ENCODE measurements at places on chromosomes 11 and 22.

- no peak for DNase-seq
Observed at GRCh38 chr11:70567680-70568034, 169.3 kb downstream of the CTTN start.

DNA sequence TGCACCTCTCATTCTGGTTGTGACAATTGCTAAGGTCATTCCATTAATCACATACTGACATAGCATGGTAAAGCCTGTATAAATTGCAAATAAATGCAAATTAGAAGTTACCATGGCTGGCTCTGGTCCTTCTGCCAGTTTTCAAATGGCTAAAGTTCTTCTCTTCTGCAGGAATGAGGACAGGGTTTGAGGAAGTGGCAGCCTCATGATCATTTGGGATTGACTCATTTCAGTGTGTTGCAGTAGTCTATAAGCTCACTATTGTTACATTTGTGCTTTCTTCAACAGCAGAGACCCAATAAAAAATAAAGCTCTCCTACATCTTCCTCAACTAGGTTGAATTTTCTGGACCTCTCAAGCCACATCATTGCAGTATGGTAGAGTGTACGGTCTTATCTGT, 60.3 kb downstream of the NECTIN1 start:
- DNase-seq = no peak

DNA sequence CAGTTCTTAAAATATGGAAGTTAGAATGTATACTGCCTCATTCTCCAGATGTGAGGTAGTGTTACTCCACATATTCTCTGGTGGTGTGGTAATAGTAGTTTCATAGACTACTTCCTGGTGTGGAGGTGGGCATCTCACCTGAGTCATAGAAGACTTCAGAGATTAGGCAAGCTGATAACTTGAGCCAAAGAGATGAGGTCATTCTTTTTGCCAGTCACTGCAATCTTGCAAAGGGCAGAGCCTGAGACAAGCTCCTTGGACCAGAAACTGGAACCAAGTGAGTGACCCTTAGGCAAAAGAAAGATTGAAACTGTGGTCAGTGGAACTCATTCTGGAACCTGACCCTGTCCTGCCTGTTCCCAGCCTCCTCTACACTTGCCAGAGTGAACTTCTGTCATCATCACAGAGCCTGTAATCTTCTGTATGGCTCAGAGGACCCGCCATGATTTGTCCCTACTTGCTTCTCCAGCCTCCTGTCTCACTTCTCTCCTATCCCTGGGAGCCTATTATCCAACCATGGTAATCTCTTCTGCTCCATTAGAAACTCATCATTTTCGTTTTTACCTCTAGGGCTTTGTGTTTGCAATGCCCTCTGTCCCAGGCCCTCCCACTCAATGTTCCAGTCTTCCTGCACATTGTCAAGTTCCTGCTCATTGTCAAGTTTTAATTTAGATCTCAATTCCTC, 10.6 kb upstream of the CCDC83 start:
- peak; percentile 66 for DNase-seq

DNA sequence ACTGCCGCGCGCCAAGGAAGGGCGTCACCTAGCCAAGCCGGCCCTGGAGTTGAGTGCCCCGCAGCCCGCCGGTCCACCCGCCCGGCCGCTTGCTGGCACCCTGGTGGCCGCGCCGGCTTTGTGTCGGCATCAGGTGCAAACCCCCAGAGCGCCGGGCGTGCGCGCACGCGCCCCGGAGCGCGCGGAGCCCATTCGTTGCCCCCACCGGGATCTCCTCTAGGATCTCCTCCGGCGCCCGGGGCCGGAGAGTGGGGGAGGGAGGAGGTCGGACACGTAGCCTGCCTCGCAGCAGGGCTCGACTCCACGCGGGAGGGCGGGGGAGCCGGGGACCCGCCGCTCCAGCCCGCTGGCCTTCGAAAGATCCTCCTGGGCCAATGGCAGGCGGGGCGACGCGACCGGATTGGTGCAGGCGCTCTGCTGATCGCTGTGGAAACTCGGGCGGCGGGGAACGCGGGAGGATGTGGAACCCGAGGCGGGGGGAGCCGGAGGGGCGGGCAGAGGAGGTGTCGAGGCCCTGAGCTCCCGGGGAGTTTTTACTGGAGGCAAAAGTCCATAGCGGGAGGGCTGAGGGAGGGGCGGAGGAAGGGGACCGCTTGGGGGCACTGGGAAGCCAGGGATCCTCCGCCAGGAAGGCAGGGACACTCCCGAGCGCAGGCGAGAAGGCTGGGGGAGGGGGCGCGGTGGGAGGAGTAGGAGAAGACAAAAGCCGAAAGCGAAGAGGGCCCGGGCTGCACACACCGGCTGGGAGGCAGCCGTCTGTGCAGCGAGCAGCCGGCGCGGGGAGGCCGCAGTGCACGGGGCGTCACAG, at the start of gene FADS2:
TSS of gene FADS2 (plus strand) at position 730 of the 808 bp plus-strand sequence. CDS start 91 bp downstream, outside the sequence.
- DNase-seq = peak; percentile 94

DNA sequence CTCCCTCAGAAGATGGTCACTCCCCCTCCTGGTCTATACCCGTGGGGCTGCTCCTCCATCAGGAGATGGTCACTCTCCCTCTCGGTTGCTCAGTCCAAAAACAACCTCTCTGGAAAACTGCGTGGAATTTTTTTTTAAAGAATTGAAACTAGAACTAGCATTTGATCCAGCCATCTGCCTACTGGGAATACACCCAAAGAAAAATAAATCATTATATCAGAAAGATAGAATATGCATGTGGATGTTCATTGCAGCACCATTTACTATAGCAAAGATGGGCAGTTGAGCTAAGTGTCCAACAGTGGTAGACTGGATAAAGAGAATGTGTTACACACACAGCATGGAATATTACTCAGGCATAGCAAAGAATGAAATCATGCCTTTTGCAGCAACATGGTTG, 75.7 kb upstream of the B3GAT1 start:
- DNase-seq = no peak

DNA sequence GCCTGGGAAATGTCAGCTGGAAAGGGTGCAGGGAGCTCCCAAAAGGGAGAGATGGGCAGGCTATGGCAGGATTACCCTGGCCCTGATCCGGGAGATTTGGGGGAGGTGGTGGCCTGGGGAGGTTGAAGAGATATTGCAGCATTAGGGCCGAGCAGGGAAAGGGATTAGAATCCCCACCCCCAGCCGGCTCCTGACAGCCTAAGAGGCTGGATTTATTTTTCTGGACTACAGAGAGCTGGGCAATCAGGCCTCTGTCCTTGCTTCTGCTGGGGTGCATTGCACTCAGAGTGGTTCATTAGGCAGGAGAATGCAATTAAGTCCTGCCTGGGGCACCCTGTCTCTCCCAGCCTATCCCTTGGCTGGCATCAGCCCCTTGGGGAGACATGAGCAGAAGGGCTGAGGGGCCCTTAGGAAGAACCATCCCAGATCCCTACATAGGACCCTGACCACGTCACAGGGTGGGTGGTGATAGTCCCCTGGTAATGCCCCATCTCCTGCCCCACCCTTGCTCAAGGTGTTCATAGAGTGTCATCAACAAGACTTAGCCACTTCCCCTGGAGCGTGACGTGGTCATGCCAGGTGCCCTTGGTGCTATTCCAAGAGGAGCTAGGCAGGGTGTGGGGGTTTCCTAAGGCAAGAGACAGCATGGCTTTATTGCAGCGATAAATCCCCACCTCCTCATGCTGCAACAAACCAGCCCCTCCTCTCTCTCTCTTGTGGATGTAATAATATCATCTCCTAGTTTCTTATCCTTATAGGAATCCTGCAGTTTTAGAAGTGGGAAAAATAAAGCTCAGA, 38.4 kb upstream of the KLHL35 start:
- DNase-seq = no peak

GRCh38 chr11:120316880-120317688, 8.0 kb upstream of the TLCD5 start:
- no peak for DNase-seq

DNA sequence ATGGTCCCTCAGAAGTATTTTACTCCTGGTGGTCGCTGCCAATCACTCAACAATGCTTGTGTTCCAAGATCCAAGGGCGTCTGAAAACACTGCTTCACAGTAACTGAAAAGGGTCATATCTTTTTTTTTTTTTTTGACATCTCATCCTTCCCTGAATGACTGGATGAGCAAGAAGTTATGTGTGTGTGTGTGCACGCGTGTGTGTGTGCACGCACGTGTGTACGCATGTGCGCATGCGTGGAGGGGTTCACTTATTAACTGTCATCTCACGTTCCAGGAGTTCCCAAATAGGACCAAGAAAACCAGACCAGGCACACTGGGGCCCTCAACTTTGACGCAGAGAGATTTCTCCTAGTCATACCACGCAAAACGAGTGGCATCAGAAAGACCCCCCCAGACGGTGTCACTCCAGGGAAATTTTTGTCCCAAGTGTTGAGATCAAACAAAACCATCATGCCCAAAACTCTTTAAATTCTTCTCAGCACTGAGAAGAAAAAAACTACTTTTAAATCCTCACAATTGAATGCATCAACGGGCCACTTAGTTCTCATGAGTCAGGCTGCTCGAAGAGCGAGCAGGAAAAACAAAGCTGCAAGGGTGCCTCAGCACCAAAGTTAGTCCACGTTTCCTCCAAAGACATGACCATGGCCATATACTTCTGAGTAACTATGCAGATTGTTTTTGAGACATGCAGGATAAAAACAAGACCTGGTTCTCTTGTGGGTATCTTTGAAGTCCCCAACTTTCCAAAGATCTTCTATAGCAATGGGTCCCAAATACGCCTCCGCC, 12.9 kb downstream of the MN1 start:
- DNase-seq = no peak

DNA sequence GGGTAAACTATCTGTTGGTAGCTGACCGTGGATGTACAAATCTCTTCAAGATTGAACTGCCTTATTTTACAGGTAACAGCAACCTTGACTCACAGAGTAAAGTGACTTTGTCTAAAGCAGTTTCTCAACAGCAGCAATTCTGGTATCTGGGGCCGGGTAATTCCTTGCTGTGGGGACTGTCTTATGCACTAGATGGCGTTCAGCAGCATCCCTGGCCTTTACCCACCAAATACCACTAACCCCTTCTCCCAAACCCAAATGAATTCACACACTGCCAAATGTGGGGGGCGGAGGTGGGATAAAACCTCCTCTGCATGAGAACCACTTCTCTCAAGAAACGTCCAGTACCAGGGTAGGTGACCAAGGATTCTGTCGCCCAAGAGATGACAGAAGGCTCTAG, 1.7 kb upstream of the INCENP start:
- no peak for DNase-seq

DNA sequence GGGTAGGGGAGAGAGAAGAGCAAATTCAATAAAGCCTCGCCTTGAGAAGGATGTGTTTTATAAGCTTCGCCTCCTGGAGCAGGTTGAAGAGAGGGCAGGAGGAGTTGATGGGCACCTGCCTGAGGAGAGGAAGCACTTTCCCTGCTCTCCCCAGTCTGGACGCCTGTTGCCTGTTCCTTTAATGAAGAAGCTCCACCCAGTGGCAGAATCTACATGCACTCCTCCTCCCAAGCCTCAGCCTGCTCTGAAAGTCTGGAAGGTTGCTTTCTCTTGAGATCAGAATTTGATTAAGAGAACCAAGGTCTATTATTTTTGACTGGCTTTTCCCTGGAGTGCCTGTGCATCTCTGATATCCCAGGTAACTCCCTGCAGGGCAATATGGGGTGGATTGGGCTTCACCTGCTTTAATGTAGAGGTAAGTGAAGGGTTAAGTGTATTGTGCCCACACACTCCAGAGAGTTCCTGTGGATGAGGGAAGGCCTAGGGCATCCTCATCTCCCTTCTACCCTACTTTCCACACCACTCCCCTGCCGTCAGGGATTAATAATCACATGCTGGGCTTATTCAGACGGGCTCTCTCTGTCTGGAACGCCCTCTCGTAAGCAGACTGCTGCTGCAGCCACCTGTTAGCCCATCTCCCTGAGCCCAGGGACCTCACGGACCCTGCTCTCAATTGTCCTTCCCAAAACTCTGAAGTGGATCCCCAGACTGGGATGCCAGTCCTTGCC, 22.3 kb downstream of the NTM start:
- no peak for DNase-seq

DNA sequence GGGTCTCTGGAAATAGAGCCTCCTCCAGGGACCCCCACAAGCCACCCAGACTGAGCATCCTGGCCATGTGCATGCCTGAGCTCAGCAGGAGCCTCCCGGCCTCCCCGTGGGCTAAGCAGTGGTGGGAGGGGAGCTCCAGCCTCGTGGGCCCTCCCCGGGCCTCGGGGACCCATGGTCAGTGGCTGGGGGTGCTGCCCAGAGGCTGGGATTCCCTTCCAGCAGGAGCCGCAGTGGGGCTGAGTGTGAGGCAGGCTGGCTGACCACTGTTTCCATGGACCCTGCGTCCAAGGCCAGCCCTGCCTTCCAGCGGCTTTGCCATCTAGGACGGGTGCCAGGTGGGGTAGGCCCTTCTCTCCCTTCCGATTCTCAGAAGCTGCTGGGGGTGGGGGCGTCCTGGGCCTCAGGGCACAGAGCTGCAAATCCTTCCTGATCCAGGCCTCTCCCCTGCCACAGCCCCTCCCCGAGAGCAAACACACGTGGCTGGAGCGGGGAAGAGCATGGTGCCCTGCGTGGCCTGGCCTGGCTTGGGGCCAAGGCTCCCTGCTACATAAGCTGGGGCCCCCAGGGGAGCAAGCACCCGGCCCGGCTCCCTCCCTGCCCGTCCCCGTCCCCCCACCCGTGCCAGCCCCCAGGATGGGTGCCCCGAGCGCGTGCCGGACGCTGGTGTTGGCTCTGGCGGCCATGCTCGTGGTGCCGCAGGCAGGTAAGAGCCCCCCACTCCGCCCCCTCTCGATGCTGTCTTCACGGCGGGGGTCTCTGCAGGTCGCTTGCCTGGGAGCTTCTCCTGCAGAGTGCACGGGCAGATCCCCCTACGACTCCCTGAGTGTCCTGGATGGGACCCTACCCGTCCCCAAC, at the start of gene MUC5B:
TSS of gene MUC5B (plus strand) at position 576 of the 855 bp plus-strand sequence. CDS start at position 634, 58 bp downstream.
- DNase-seq = no peak

GRCh38 chr11:1208144-1208393, 14.8 kb upstream of the MUC5B start:
- no peak for DNase-seq

DNA sequence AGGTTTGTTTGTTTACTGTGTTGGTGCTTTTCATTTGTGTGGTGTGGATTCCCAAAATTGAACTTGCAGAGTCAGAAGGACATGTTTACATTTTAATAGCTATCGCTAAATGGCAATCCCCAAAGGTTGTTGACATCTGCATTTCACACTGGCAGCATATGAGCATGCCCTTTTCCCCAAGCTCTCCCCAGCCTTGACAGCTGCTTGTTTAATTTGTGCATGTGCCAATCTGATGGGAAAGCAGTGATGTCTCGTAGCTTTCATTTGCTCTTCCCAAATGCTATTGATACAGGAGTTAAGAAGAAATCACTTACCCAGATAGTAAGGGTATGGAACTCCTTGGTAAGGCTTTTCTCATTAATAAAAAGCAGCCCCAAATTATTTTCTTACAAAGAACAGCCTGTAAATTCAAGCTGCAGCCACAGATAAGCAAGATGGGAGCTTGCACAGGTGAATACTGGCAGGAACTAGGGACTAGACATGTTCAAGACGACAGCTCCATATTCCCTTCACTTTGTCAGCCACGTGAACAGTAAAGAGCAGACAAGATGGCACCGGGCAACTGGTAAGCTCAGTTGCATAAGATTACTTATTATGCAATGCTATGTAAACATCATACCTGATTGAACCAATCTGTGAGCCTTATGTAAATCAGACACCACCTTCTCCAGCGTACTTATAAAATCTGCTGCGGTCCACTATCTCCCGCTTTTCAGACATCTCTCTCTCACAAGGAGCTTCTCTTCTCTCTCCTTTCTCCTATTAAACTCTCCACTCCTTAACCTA, 87.4 kb downstream of the IGLL5 start:
- DNase-seq = no peak
